H4 (cell line): ENCODE measurements at places on chromosomes 3 and 15. TPM values are rescaled to one million over a fixed set of nuclear protein-coding genes. Genes with fewer than 3 reads are reported as not detected.

BDH1 gene
- total RNA-seq: 4.9 and 9.4 TPM in 2 replicates

GRCh38 chr3:152834776-152835600, at the start of gene P2RY1:
P2RY1 (plus strand) TSS chr3:152835131; CDS start chr3:152835783, 652 bp downstream.
- peak; percentile 74 for DNase-seq

- peak; percentile 43 for DNase-seq
Measured at GRCh38 chr3:2958551-2958950, 151.6 kb downstream of the IL5RA start.

DNA sequence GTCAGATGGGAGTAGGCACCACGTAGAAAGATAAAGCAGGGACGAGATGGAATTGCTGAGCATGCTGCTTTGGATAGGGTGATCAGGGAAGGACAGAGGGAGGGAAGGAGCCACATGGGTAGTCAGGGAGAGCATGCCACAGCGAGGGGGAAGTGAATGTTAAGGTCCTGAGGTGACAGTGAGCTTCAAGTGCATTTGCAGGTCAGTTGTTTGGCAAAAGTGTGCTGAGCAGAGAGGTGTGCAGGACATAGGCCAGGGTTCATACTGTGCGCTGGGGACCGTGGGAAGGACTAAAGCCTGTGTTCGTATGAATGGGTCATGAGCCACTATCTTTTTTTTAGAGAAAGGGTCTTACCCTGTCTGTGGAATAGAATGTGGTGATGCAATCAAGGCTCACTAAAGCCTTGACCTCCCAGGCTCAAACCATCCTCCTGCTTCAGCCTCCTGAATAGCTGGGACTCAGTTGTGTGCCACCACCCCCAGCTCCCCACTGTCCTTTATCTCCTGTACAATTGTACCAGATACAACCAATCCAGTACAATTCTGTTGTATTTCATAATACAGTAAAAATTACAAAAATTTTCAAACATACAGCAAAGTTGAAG, 107.5 kb downstream of the DNAJB8 start:
- no peak for DNase-seq

DNA sequence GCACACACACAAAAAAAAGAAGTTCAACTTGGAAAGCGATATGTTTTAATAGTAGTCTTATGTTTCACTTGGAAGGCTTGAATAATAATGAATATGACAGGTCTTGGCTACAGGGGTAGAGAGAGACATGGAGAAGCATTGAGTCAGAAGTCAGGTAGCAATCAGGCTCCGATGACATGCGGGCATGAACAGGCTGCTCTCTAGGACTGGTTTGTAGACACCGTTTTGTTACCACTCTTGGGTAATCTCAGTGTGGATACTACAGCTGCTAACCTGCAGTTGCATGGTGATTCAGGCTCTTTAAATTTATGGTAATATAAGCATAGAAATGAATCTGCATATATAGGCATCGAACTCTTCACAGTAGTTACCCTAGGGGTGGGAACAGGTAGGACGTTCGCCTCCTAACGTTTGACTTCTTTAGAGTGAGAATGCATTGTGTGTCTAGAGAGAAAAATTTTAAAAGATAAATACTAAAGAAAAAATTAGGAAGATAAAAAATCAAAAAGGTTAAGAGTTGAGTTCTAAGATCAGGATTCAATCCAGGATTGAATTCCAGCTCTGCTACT, 241.6 kb upstream of the KBTBD8 start:
- no peak for DNase-seq
